Kidney epithelial cell (primary cell): ENCODE measurements at places on chromosomes 13 and 19.

DNA sequence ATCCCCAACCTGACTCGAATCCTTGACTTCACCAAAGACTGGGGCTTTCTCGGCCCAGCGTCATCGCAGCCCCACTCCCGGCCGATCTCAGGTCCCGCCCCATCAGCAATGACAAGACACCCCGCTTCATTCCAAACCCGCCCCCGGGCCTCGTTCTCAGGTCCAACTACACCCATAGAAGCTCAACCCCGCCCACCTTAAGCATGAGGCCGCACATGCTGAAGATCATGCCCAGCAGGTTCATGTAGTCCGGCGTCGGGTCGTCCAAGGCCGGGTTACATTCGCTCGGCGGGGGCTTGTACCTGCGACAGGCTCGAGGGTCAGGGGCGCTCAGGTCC lies 2.3 kb downstream of the WDR83 start:
- no peak for DNase-seq

DNA sequence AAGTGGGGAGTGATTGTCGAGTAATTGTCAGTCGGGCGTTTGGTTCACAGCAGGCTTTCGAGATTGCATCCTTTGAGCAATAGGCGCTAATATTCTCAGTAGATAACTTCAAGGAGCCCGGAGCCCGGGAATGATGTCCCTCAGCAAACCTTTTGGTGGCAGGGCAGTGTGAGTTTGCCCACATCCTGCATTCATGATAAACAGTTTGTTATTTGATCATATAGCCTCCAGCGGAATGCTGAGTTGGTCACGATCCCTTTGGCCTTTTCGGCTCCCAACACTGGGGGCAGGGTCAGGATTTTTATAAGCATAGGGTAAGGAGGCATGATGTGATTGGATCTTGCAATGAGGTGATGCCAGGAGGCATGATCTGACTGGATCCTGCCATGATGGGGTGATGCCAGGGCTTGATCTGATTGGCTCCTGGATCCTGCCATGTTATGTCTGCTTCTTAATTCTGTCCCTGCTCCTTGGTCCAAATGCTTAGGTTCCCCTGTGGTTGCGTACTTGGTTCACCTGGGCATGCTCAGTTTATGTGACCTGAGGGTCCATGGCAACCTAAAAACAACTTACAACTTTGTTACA lies 38.2 kb upstream of the IGSF23 start:
- no peak for DNase-seq

GRCh38 chr19:58037927-58038687 lies 4.3 kb downstream of the ZSCAN1 start:
- no peak for DNase-seq

- DNase-seq: no peak
Measured at GRCh38 chr13:50132904-50133357, 117.7 kb downstream of the KCNRG start.

GRCh38 chr13:113394339-113394640 lies 30.4 kb upstream of the GRTP1 start:
- no peak for DNase-seq

GRCh38 chr19:7928741-7929701 lies 3.1 kb upstream of the CTXN1 start:
- peak; percentile 53 for DNase-seq

- DNase-seq: no peak
Measured at GRCh38 chr13:78997902-78998629, 339.1 kb upstream of the OBI1 start.

GRCh38 chr13:98509271-98510155 lies 67.4 kb downstream of the STK24 start:
- DNase-seq: peak; percentile 52

GRCh38 chr13:76638181-76638580 lies 248.0 kb downstream of the KCTD12 start:
- no peak for DNase-seq

- no peak for DNase-seq
Measured at GRCh38 chr19:1057176-1057855, 9.7 kb upstream of the ARHGAP45 start.

GRCh38 chr13:23637829-23638228 lies 67.6 kb downstream of the TNFRSF19 start:
- DNase-seq: no peak

DNA sequence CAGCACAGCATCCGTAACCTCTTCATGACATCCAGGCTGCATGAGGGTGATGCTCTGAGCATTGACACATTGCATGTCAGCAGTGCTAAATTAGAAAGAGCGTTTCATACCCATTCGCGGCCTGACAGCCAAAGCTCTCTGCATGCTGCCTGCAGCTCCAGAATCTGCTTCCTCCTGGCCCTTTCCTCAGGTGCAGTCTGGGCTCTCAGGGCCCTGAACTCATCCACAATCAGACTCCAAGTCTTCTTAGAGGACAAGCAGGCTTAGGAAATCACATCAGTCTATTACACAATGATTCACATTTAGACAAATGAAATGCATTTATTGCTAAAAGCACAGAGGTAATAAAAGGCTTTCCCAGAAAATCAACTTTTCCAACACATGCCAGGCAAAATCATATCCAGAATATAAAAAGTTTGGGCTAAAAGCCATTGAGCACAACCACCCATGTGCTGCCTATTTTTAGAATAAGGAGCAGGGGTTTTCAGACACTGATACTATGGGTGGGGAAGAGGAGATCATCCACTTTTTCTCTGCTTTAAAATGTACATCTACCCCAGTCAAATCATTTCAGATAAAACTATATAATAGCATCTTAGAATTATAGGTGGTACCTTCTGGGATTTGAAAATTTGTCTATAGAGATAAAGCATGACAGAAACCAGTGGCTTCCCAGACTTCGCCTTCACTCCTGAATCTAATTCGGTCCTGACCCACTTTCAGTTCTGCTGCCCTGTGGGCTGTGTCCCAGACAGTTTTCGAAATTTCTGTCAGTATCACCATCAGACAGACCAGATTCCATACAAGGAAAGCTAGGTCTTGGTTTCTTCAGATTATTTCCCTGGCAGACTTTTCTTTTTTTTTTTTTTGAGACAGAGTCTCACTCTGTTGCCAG lies 109.3 kb downstream of the COL4A2 start:
- DNase-seq: no peak

DNA sequence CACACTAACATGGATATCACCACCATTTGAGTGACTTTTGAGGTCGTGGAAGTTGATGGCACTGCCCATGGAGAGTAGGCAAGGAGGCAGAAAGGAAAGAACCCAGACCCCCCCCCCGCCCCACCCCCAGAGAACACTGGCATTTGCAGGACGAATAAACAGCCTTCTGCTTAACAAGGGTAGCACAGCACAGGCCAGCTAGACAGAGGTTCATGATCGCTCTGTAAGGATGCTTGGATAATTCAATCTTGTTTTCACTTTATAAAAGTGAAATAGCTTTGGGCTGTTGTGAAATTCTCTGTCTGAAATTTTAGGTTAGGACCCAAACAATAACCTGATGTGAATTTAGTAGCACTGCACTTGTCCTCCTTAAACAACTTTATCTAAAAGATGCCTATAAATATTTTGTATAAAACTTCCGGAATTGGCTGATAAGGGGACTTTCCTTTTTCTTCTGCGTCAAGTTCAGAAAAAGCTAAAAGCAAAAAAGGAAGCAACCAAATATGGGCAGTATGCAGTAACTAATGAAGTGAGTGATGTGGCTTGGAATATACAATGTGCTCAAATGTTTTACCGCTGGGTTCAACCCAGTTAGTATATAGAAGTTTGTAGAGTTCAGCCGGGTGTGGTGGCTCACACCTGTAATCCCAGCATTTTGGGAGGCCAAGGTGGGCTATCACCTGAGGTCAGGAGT lies 163.7 kb downstream of the SHISA2 start:
- no peak for DNase-seq

DNA sequence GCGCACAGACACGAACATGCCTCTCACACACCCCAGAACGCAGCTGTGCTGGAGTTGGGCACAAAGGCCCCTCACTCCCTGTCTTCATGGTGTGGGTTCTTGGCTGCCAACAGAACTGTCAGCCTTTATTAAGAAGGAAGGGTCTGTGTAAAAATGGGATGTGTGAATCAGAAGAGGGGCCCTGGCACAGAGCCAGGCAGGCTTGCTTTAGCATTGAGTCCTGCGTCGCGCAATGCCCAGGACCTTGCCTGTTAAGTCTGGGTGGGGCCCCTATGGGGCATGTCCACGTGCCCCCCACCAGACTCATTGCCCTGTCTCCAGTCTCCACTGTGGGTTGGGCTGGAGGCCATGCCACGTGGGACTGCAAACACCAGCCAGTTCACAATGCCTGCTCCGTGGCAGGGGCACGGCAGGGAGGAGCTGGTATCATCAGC lies 84.8 kb downstream of the SLC7A1 start:
- DNase-seq: no peak

- DNase-seq: peak; percentile 47
Measured at GRCh38 chr19:42207767-42208271, 9.7 kb downstream of the DEDD2 start.

DNA sequence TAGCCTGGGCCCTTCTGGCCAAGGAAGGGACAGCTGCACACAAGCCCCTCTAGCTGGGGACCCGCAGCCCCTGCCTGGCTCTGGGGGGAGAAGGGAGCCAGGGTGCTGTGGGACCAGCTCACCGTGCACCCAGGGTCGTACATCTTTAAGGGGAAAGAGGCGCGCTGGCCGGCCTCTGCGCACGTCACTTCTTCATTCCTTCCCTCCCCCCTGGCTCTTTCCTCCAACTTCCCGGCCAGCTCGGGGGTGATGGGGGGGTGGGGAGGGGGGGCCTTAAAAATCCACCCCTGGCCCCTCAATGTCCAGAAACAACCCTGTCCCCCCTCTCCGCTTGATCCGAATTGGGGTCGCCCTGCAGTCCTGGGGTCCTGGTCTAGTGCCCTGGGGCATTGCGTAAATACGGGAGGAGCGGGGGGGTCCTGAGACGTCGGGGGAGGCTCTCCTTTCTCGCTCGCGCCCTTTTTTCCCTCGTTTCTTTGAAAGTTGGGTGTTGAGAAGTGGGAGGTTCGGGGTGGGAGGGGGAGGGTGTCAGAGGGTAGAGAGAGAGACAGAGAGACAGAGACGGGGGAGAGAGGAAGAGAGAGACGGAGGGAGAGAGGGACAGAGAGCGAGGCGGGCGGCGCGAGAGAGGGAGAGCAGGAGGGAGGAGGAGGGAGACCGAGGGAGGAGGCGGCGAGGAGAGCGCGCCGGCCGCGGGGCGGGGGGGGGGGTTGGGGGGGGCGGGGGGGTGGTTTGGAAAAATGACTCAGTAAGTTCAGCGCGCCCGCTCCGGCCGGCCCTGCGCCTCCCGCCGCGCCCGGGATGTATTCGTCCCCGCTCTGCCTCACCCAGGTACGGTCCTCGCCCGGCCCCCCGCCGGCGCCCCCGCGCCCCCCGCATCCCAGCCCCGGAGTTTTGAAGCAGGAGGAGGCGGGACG lies at the start of gene NFIC:
TSS of gene NFIC (plus strand) at position 748 of the 917 bp plus-strand sequence. CDS start at position 802, 54 bp downstream.
- DNase-seq: no peak

DNA sequence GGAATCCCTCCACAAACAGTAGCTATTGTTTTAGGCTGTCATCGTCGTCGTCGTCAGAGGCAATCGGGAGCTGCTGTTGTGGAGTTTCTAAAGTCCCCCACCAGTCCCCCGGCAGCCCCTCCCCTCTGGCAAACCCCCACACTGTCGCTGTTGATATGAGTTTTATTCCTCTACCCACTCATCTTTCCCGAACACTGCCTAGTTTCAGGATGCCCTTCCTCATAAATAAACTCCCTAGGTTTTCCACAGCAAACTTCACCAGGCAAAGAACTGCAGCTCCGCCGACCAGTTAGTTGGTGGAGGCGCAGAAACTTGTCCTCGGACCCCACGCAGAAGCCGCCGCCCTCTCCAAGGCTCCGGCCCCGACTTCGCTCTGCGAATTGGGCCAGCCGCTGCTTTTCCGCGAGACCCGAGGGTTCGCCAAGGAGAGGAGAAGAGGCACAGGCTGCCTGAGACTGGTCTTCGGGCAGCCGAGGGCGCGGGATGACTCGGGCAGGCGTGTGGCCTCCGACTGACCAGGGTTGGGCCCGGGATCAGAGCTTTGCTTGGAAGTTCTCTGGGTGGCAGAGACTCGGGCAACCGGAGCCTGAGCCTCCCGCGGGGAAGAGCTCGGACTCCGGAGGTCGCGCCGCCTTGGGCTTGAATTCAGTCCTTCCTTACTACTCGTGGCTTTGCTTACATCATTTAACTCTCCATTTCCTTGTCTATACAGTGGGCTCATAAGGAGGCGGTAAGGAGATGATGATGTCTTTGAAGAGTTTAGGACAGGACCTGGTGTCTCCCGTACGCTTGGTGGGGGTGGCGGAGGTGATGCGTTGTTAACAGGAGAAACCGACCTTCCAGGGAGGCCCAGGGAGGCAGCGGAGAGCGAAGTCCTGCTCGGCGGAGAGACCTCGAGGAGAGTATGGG lies 7.9 kb downstream of the PDX1 start:
- no peak for DNase-seq

DNA sequence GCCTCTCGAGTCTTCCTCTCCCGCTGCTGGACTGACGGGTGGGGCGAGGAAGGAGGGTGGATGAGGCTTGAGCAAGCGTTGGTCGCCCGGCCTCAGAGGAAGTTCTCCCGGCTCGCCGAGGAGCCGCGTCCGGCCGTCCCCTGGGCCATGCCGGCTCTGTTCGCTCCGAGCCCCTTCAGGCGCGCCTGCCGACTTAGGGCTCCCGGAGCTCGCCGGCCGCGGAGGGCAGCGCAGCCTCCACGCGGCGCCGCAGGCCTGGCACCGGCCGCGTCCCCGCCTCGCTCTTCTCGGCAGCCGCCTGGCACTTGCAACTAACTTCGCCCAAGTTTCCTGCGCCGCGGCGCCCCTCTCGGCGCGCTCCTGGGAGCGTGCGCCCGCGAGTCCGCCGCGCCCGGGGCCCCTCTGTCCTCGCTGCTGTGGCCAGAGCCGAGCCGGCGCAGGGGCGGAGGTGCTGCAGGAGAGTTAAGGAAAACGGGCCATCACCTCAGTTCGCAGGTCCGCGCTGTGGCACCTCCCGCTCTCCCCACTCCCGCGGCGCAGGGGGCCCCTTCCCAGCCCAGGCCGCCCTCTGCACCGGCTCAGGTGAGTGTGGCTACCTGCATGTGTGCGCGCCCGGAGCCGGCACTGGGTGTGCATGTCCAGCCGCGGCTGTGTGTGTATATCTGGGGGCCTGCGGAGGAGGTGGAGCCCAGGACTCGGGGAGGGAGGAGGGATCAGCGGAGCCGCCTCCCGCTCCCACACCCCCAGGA lies 641 bp upstream of the SOX21 start:
- peak; percentile 2 for DNase-seq

- peak; percentile 86 for DNase-seq
Measured at GRCh38 chr19:38304866-38305429, 897 bp downstream of the C19orf33 start.

DNA sequence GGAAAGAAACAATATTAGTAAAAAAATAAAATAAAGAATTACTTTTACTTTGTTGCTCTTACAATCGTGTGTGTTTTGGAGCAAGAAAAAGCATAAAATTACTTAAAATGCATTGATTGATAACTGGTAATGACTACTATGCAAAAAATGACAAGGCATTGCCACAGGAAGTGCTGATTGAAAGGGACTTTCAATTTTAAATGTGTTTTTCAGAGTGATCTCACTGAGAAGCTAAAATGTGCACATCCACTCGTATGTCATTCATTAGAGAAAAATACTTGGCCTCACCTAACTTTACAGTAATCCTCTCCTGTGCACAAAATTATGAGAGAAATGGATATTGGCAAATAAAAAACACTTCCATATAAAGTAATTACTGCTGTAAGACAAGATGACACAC lies 934.9 kb downstream of the SLITRK6 start:
- DNase-seq: no peak

- no peak for DNase-seq
Measured at GRCh38 chr13:77896536-77896935, 22.1 kb downstream of the EDNRB start.

GRCh38 chr13:51659276-51660127 lies 75.2 kb downstream of the WDFY2 start:
- DNase-seq: no peak
